Heart right ventricle (tissue), 16 donors: ENCODE measurements at places on chromosomes 7 and 10. TPM values are rescaled to one million over a fixed set of nuclear protein-coding genes. Genes with fewer than 3 reads are reported as not detected.

PDE1C gene
- 173 TPM for total RNA-seq

GRCh38 chr10:15747632-15748031 is 27.9 kb upstream of the ITGA8 start:
- H3K27ac ChIP-seq: no peak overlapping the region
- no peak for DNase-seq
- no peaks in the 10 kb centered on the region for H3K4me1 ChIP-seq
- H3K4me3 ChIP-seq: no peak overlapping the region
- no peaks in the 10 kb centered on the region for H3K36me3 ChIP-seq
- no peaks in the 10 kb centered on the region for H3K27me3 ChIP-seq

DNA sequence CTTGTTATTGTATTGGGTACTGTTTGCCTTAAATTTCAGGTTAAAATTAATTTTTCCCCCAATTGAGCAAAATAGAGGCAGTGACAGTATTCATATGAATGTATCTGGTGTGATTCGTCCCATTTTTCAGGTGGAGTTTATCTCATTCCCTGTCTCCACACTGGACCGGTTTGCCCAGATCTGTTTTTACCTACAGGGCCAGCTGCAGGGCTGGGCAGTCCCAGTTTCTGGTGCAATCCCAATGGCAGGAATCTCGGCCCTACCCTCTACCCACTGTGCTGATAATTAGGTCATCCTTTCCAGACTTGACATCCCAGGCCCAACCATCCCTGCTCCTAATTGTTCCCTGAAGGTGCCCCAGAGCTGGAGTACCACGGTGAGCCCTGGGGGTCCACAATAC is 49.8 kb upstream of the NFE2L3 start:
- H3K36me3 ChIP-seq: no peaks in the 10 kb centered on the region
- no peak overlapping the region for H3K27ac ChIP-seq
- no peaks in the 10 kb centered on the region for H3K4me1 ChIP-seq
- H3K27me3 ChIP-seq: peaks cover 12% of the 10 kb centered on the region

DNA sequence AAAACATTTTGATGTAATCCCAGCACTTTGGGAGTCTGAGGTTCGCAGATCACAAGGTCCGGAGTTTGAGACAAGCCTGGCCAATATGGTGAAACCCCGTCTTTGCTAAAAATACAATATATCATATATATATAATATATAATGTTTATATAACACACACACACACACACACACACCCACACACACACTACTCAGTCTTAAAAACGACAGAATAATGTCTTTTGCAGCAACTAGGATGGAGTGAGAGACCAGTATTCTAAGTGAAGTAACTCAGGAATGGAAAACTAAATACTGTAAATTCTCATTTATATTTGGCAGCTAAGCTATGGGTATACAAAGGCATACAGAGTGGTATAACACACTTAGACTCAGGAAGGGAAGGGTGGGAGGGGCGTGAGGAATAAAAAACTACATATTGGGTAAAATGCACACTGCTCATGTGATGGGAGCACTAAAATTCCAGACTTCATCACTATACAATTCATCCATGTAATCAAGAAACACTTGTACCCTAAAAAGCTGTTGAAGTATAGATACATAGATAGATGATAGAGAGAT is 231.2 kb upstream of the SEMA3A start:
- H3K27me3 ChIP-seq: no peaks in the 10 kb centered on the region
- H3K4me3 ChIP-seq: no peak overlapping the region
- H3K27ac ChIP-seq: no peak overlapping the region
- DNase-seq: no peak

AFAP1L2 gene
- total RNA-seq: 4.4 TPM

DNA sequence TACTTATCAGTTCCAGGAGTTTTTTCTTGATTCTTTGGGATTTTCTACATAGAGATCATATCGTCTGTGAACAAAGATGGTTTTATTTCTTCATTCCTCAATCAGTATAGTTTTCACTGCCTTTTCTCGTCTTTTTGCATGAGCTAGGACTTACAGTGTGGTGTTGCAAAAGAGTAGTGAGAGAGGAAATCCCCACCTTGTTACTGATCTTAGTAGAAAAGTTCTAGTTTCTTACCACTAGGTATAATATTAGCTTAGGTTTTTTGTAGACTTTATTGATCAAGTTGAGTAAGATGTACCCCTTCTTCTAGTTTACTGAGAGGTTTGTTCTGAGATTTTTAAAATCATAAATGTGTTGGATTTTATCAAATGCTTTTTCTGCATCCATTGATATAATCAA is 123.3 kb downstream of the TMEM26 start:
- no peaks in the 10 kb centered on the region for H3K27me3 ChIP-seq
- H3K27ac ChIP-seq: no peak overlapping the region
- no peak for DNase-seq
- H3K36me3 ChIP-seq: no peaks in the 10 kb centered on the region
- H3K4me3 ChIP-seq: no peak overlapping the region

IL2RA gene
- 0.47 TPM for total RNA-seq
